ENCODE measurements at places on chromosomes 2 and 18.
A peak's percentile ranks its signal among the peaks of the same experiment; 100 is the strongest.

DNA sequence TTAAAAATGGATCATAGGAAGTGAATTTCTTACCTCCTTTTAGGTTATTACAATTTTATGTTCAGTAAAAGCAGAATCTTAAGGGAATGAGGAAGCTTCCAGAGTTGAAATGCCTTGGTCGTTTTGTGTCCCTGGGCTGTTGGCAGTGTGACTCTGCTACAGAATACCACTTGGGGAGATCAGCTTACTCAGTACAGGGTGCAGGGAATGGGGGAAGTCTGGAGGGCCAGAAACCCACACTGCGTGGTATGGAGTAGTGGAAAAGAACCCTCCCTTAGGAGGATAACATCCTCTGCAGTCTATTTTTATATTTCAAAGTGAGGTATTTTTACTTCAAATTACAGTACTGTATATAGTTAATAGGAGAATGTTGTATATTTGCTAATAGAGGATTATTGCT is 51.1 kb downstream of the R3HDM1 start:
- DNase-seq = no peak

DNA sequence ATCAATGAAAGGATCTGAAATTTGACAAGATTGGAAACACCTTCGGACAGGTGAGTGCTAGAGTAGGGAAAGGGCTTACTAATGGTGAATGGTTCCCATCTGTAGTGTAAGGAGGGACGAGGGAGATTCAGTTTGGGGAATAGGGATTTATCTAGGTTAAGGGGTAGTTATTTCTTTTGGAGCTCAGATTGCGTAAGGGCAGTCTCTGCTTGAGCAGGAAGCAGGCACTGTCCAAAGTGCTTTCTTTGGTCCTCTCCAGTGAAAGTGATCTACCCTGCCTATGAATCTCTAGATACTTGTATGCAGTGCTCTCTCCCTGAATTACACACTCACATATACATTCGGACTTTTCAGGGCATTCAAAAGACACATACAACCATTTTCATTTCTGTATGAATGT is 272.9 kb upstream of the FIGN start:
- no peak for DNase-seq

GRCh38 chr2:187134306-187134705 is 285.3 kb upstream of the ZSWIM2 start:
- no peak for DNase-seq

- DNase-seq = no peak
Observed at GRCh38 chr2:6741229-6741628, 124.5 kb downstream of the CMPK2 start.

DNA sequence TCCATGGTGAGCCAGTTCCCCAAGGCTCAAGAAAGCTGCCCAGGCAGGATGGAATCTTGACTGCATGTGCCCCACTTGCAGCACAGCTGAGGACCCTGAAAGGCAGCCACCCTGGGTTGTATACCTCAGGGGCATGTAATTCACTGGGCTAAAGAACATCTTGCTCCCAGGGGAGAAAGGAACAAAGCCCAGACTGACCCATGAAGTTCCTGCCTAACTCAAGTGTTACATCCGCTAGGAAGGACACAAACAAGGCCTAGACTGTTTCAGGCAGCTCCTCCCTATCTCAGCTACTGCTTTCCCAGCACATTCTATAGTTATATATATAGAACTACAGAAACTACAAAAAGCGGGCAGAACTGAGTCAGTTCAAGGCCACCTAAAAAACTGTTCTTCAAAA is 69.0 kb downstream of the RBM43 start:
- no peak for DNase-seq

GRCh38 chr2:110852541-110853263 is 120.3 kb downstream of the ACOXL start:
- peak; percentile 46 for DNase-seq

DNA sequence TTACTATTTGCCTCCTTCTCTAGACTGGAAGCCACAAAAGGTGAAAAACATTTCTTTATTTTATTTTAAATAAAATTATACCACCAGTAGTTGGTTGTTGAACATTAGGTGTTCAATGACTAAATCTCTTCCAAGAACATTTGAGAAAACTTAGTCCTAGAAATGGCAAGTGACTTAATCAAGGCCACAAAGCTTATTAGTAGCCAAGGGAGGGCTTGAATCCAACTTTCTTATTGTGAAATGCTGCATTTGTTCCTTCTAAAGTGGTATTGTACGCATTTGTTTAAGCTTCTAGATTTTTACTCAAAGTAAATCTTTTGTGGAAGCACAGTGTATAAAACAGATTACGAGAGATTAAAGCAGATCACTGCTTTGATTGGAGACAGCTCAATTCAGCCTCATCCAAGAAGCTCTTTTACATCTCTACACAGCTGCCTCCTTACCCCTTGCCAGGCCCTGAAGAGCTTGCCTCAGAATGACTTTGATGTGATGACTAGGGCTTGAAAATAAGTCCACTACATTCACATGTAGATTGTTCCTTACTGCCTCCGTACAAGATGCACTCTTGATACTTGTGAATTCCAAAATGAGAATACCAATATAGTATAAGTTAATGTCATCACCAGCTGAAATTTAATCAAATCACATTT is 244.8 kb downstream of the XIRP2 start:
- no peak for DNase-seq

GRCh38 chr2:71742953-71743601 is 289.7 kb downstream of the DYSF start:
- no peak for DNase-seq
